ENCODE measurements at places on chromosomes 1 and 21. TPM values are rescaled to one million over a fixed set of nuclear protein-coding genes. Genes with fewer than 3 reads are reported as not detected.

Gene KRTAP7-1
- total RNA-seq = not detected

Gene F11R
- 10.1 TPM for total RNA-seq

Gene FAM167B
- total RNA-seq = 8.1 TPM

Gene HTR1D
- total RNA-seq = not detected

Gene RCAN1
- 36.0 TPM for total RNA-seq

Gene TMEM200B
- 2.3 TPM for total RNA-seq

Gene LMX1A
- total RNA-seq = not detected

GRCh38 chr1:44521378-44522080, 116.5 kb downstream of the RNF220 start:
- no peak for DNase-seq

DNA sequence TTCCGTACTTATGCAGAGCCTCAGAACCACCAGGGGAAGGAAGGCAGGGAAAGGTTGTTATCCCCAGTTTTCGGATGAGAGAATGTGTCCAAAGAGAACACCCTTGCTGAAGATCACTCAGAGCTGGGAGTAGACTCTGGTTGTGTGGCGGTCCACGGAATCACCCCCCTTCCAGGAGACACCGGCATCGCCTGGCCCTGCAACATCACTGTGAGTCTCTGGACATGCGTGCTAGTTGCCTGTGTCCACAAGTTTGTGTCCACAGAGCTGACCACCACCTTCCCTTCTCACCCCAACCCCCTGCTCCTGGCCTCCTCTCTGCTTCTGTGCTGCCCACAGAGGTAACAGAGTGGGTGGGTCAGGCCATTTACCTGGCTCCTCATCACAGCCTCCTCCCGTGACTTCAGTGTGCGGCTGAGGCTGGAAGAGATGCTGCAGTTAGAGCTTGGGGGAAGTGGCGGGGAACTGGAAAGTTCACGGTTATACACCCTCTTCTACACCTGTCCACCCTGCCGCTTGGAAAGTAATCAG, 7.3 kb downstream of the MYBPH start:
- no peak for DNase-seq

- DNase-seq = peak; percentile 85
Measured at GRCh38 chr1:205523891-205524793, 19.7 kb downstream of the CDK18 start.

DNA sequence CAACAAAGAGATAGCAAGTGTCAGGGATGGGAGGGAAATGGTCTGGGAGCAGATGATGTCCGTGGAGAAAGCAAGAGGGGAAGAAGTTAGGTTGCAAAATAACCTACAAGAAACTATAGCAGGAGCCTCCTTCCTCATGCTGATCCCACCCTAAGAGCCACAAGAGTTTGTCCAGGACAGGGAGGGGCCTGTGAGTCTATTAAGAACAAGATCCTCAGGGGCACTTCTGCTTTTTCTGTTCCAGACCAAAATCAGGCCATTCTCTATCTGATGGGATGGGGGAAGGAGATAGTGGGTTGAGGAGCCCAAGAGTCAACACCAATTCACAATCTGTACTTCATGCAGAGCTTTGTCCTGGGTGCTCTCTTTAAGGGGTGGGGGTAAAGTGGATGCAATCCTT, 7.7 kb upstream of the ATP1A4 start:
- no peak for DNase-seq

DNA sequence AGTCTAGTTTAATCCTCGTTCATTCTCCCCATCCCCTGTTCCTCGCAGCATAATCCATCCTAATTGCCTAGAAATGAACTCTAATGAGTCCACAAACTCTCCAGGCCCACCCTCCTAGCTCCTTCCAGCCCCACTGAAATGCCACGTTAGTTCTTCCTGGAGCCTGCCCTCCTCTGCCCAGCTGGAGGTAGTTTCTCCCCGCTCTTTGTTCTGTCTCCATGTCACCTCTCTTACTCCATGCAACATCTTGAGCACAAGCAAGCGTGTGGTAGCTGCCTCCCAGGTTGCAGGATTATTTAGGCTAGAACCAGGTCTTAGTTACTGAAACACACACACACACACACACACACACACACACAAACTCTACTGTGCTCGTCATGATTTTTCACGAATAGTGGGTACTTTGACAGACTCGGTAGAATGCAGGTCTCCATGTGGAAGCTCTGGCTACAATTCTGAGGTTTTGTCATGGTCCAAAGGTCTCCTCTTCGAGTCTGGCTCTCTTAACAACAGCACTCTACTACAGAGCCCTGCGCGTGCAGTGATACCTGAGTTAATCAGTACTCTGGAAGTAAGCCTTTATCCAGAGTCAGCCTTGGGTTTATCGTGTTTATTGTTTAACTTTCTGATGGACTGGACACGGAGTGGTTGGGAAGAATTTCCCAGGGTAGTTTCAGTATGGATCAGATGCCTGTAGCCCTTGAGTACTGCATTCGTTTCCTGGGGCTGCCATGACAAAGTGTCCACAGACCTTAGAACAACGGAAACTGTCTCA, 27.5 kb downstream of the HUNK start:
- DNase-seq = no peak

GRCh38 chr1:59154401-59154800, 142.5 kb upstream of the FGGY start:
- DNase-seq = no peak

- no peak for DNase-seq
Measured at GRCh38 chr1:182368903-182369302, 22.7 kb downstream of the GLUL start.

DNA sequence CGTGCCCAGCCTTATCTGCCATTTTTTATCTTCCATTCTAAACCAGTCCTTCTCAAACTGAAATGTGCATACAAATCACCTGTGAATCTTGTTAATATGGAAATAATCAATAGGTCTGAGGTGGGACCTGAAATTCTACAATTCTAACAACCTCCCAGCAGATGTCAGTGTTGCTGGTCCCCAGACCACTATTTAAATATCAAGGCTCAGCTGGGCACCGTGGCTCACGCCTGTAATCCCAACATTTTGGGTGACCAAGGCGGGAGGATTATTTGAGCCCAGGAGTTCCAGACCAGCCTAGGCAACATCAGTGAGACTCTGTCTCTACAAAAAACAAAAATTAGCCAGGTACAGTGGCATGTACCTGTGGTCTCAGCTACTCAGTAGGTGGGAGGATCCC, 4.1 kb downstream of the UQCRHL start:
- DNase-seq = no peak

DNA sequence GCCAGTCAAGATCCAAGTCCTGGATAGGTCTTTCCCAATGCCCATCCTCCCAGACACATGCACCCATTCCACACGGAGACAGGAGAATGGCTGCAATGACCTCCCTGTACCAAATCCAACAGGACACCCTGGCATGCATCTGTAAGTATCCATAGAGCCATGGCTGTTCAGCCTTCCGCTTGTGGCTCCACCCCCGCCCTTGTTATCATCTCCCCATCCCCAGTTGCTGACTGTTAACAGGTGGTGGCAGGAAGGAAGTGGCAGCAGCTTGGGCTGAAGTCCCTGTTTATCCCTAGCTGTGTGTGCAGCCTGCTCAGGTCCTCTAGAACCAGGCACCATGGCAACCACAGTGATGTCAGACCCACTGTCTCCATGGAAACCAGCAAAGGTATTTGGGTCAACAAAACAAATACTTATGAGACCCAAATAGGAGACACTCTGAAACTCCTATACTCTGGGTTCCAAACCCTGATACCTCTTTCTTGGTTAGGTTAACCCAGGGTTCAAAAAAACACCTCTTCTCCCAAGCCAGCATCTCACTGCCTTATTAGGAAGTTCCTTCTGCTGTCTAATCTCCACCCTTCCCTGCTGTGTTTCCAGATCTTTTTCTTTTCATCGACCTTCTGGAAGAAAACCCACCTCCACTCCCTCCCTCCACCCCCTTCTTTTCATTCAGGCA, 721 bp downstream of the PBXIP1 start:
- DNase-seq = no peak

- DNase-seq = no peak
Measured at GRCh38 chr1:44676484-44677200, 2.1 kb downstream of the ARMH1 start.

DNA sequence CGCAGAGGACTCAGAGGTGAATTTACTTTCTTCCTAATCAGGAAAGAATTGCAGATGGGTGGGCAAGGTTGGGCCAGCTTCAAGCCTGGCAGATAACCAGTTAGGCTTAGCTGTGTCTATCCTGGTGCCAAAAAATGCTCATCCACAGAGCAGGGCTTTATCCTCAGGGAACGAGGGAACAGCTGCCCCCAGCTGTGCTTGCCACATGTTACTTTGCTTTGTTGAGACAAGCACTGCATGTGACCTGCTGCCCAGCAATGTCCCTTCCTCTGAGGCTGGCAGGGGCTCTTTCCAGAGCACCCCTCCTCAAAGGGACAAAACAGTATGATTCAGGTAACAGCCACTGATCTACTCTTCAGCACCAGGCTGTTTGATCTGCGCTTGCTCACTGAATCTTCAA, 505.1 kb upstream of the USP24 start:
- peak; percentile 53 for DNase-seq

DNA sequence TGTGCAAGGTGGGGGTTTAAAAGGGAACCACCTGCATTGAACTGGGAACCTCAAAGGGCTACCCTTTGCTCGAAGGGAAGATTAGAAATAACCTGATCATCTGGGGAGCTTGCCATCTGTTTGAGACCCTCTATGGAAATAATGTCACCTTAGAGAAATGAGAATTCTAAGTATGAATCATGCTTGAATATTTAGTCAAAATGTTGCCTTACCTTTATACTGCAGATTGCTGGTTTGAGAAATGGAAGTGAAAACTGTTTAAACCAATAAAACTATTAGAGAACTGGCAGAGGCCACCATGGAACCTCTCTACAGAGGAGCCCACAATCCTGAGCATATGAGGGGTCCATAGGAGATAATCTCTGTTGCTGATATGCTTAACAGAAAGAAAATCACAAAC, 131.2 kb upstream of the FAM78B start:
- DNase-seq = no peak

- DNase-seq = no peak
Measured at GRCh38 chr1:231241750-231242149, 738 bp downstream of the GNPAT start.

DNA sequence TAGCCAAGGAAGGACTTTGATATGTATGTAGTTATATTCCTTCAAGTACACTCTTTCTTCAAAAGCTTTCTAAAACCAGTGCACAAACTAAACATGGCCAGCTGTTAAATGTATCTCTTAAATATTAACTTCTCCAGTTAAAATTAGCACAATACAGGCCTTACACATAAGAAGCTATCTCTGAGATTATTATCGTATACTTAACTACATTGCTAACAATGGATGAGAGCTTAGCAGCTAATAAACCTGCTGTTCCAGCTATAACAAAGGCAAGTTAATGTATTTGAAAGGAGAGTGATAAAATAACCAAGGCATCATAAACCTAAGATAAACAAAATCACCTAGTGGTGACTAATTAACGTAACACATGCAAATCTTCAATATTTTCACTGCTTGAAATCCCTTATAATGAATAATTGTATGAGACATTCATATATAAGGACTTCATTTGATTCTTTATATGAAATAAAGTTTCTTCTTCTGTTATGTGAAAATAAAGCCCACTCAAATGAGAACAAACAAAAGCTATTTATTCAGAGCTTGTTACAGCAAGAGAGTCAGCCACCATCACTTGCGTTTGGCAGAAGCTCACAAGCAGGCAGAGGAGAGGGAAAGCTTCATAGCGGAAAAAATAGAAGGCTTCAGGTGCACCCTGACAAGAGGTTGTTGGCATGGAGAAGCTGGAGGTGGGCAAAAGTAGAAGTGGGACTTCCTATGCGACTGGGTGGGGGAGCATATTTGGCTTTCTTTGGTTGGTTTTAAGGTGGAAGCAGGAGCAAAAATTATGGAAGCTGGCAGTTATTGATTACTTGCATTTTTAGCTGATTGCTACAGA, 274.1 kb upstream of the CHRM3 start:
- no peak for DNase-seq

DNA sequence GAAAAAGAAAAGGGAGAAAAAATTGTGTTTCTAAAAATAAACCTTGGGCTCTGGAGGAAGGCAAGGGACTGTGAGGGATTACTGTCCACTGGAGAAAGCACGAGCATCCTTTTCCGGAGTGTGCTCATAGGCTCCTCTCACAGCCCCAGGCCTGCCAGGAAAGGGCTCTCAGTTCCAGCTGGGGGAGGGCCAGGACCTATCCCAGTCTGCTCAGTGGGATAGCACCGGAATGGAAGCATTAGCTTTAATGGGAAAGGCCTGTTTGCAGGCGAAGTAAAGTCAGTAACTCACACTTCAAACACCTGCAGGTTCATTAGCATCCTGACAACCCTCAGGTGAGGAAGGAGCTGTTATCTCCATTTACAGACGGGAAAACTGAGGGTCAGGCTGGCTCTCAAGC, 113.9 kb upstream of the USP24 start:
- DNase-seq = peak; percentile 59

DNA sequence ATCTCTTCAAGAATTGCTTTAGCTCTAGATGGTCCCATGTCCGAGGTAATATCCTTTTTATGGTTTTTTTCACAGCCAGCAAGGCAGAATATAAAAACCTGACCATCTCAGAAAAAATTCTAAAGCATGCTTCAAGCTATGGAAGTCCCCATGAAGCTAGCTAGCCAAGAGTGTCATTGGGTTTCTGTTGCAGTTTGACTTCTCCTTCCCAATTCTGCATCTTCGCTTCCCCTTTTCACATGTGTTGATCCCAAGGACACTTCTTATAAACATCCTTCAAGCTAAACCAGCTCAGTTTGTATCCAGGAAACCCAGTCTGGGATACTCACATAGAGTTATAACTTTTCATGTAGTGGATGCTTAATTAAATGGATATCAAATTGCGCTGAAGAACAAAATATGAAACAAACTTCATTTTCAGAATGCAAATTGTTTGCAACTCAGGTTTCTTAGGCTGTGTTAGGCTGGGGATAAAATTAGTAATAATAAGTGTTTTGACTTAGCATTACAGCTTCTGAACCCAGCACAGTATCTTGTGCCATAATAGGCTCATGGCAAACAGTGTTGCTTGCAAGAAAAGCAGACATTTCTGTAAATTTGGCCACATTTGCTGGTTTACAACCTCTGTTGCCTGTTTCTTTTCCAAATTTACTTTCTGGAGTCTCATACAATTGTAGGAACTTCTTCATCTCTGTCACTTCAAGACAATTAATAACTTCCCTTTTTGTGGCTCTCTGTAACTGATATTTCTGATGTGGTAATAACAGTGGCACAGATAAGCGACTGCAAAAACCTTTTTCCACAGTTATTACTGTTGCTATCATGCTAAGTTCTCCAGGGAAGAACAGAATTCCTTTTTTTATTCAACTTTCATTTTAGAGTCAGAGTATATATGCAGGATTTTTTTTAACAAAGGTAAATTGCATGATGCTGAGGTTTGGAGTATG, 53.2 kb downstream of the NCAM2 start:
- DNase-seq = no peak

- no peak for DNase-seq
Measured at GRCh38 chr1:107147843-107148242, 7.0 kb downstream of the NTNG1 start.

Data from Right ventricle myocardium superior (tissue), 1 donor.